ENCODE measurements at places on chromosomes 1 and 21. TPM values are rescaled to one million over a fixed set of nuclear protein-coding genes. Genes with fewer than 3 reads are reported as not detected.
A peak's percentile ranks its signal among the peaks of the same experiment; 100 is the strongest.

DNA sequence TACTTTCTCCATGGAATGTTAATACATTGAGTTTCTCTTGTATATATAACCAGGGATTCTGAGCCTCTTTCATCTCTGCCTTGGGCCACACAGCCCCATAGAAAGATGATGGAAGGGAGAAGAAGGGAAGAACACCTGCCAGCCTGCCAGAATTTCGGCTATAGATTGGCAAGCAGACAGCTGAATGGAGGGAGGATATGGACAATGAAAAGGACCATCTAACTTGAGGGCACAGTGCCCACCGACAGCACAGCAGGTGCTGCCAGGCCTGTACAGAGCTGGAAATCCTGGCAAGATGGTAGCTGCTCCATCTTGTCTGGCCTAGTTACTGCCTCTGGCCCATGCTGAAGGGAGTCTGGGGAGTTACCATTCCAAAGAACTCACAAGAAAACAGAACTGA lies 244.3 kb downstream of the FGGY start:
- no peak overlapping the region for H3K4me3 ChIP-seq
- no peak for DNase-seq
- peaks cover 7% of the 10 kb centered on the region for H3K27me3 ChIP-seq
- no peaks in the 10 kb centered on the region for H3K36me3 ChIP-seq
- H3K4me1 ChIP-seq: peaks cover 11% of the 10 kb centered on the region

- H3K27ac ChIP-seq: no peak overlapping the region
- no peak for DNase-seq
- H3K4me1 ChIP-seq: peaks cover 2% of the 10 kb centered on the region
- no peak overlapping the region for H3K4me3 ChIP-seq
- H3K36me3 ChIP-seq: peaks cover 4% of the 10 kb centered on the region
Observed at GRCh38 chr1:22414244-22414751, 37.4 kb upstream of the ZBTB40 start.

GRCh38 chr21:14273736-14274538 lies 58.0 kb downstream of the RBM11 start:
- H3K4me3 ChIP-seq: peak overlapping the region; percentile 43
- no peaks in the 10 kb centered on the region for H3K36me3 ChIP-seq

GRCh38 chr21:22223385-22223784 lies 1225.2 kb downstream of the NCAM2 start:
- no peak overlapping the region for H3K4me3 ChIP-seq
- no peaks in the 10 kb centered on the region for H3K4me1 ChIP-seq
- no peak overlapping the region for H3K27ac ChIP-seq
- no peaks in the 10 kb centered on the region for H3K27me3 ChIP-seq
- no peaks in the 10 kb centered on the region for H3K36me3 ChIP-seq

DNA sequence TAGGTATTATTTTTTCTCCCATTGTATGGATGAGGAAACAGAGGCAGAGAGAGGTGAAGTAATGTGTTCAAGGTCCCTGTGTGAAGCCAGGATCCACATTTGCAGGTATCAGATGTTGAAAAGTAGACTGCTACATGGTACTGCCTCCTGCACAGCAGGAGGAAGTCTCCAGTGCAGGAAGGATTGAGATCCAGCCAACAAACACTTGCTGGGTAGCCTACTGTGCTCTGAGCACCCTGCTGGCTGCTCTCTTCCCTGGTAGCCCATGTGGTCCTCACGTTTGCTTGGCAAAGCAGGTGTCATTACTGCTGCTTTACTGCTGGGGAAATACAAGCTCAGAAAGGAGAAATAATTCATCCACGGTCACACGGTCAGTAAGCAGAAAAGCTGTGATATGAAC lies 21.3 kb upstream of the GRIK3 start:
- peaks cover 53% of the 10 kb centered on the region for H3K4me1 ChIP-seq
- no peak for DNase-seq
- H3K4me3 ChIP-seq: no peak overlapping the region
- peaks cover 6% of the 10 kb centered on the region for H3K27me3 ChIP-seq
- H3K36me3 ChIP-seq: peaks cover 5% of the 10 kb centered on the region

GRCh38 chr1:30418061-30418938 lies 305.1 kb downstream of the MATN1 start:
- H3K36me3 ChIP-seq: no peaks in the 10 kb centered on the region
- no peak overlapping the region for H3K4me3 ChIP-seq
- no peak for DNase-seq
- H3K4me1 ChIP-seq: no peaks in the 10 kb centered on the region
- H3K27me3 ChIP-seq: peaks cover 2% of the 10 kb centered on the region

- no peaks in the 10 kb centered on the region for H3K4me1 ChIP-seq
- no peak overlapping the region for H3K27ac ChIP-seq
- no peaks in the 10 kb centered on the region for H3K36me3 ChIP-seq
- no peaks in the 10 kb centered on the region for H3K27me3 ChIP-seq
Observed at GRCh38 chr1:239952348-239953308, 139.1 kb upstream of the FMN2 start.

- DNase-seq: no peak
- H3K4me3 ChIP-seq: no peak overlapping the region
- no peak overlapping the region for H3K27ac ChIP-seq
Observed at GRCh38 chr1:31912839-31913239, 25.3 kb downstream of the PTP4A2 start.

- no peak overlapping the region for H3K4me3 ChIP-seq
- no peak overlapping the region for H3K27ac ChIP-seq
- no peak for DNase-seq
- peaks cover 13% of the 10 kb centered on the region for H3K27me3 ChIP-seq
- H3K4me1 ChIP-seq: peaks cover 5% of the 10 kb centered on the region
Observed at GRCh38 chr1:7624791-7625355, 146.2 kb upstream of the VAMP3 start.

DNA sequence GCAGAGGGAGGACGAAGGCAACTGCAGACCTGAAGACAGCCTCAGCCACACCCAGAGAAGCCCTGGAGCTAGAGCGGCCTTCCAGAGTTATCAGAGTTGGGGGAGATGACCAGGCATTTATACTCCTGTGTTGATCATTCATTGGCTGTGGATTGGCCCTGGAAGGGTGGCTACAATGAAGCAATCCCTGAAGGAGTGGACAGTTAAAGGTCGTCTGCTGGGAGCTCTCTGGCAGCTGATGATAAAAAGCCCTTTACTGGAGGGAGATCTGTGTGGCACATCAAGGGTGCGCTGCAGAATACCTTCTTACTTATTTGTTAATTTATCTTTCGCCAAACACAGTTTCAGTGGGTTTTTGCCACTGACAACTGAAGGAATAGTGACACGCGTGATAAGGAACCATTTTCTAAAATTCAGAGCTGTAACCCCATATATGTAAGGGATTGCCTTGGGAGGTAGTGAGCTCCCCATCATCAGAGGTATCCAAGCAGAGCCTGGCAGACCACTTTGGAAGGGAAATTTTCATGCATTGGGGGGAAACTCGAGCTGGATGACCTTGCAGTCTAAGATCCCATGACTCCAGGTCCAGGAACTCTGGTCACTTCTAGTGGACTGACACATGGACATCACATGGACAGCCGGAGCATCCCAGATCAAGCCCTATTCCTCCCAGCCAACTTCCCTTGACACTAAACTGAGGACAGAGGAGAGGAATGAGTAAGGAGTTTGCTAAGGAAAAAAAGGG lies 126.4 kb upstream of the GADD45A start:
- H3K4me1 ChIP-seq: peaks cover 5% of the 10 kb centered on the region
- no peak overlapping the region for H3K4me3 ChIP-seq
- H3K36me3 ChIP-seq: no peaks in the 10 kb centered on the region
- no peak overlapping the region for H3K27ac ChIP-seq

- no peaks in the 10 kb centered on the region for H3K4me1 ChIP-seq
- H3K27ac ChIP-seq: no peak overlapping the region
- H3K4me3 ChIP-seq: no peak overlapping the region
- H3K27me3 ChIP-seq: no peaks in the 10 kb centered on the region
Observed at GRCh38 chr1:169557131-169557530, 29.1 kb downstream of the F5 start.

DNA sequence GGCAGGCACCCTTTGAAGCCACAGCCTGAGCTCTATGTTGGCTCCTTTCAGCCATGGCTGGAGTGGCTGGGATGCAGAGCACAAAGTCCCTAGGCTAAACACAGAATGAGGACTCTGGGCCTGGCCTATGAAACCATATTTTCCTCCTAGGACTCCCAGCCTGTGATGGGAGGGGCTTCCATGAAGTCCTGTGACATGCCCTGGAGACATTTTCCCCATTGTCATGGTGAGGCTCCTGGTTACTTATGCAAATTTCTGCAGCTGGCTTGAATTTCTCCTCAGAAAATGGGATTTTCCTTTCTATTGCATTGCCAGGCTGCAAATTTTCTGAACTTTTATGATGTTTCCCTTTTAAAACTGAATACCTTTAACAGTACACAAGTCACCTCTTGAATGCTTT lies 61.3 kb downstream of the VCAM1 start:
- peaks cover 5% of the 10 kb centered on the region for H3K36me3 ChIP-seq
- no peak for DNase-seq
- no peak overlapping the region for H3K27ac ChIP-seq
- H3K4me1 ChIP-seq: no peaks in the 10 kb centered on the region
- H3K4me3 ChIP-seq: no peak overlapping the region
- H3K27me3 ChIP-seq: no peaks in the 10 kb centered on the region

DNA sequence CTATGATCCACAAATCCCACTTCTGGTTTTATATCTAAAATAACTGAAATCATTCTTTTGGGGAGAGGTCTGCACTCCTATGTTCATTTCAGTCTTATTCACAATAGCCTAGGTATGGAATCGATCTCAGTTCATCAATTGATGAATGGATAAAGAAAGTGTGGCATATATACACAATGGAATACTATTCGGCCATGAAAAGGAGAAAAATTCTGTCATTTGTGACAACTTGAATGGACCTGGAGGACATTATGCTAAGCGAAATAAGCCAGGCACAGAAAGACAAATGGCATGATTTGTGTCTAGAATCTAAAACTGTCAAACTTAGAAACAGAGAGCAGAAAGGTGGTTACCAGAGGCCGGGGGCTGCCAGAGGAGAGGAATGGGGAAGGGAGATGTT lies 5.4 kb upstream of the KRTAP10-8 start:
- peaks cover 30% of the 10 kb centered on the region for H3K36me3 ChIP-seq
- DNase-seq: no peak
- no peaks in the 10 kb centered on the region for H3K4me1 ChIP-seq
- H3K27me3 ChIP-seq: peaks cover 2% of the 10 kb centered on the region
- H3K4me3 ChIP-seq: no peak overlapping the region
- no peak overlapping the region for H3K27ac ChIP-seq

DNA sequence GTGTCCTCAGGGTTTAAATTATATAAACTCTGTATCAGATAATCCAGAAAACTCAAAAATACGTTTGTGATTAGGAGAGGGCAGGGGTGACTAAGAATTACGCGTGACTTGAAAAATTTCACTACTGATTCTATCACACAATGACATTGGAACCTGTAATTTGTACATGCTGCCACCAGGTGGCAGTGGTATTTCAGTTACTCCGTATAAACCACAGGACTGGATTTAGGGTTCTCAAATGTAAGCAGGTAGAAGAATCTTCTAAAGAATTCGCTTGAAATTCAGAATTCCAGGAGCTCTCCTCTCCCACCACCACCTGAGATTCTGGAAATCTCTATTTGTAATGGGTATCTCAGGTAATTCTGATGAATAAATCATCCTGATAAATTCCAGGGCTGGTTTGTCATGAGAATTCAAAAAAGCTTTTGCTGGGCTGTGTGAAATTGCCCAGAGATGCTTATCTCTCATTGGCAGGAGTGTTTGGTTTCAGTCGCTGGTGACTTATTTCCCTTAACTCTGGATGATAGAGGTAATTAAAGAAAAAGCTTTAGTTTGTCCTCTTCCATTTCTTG lies 1.7 kb upstream of the KRTAP7-1 start:
- H3K4me3 ChIP-seq: no peak overlapping the region
- DNase-seq: peak; percentile 55
- H3K4me1 ChIP-seq: no peaks in the 10 kb centered on the region

GRCh38 chr1:157117527-157118057 lies 18.0 kb upstream of the ETV3L start:
- H3K36me3 ChIP-seq: no peaks in the 10 kb centered on the region
- H3K27ac ChIP-seq: no peak overlapping the region
- H3K27me3 ChIP-seq: peaks cover 19% of the 10 kb centered on the region
- no peak for DNase-seq
- H3K4me3 ChIP-seq: no peak overlapping the region

- no peaks in the 10 kb centered on the region for H3K36me3 ChIP-seq
- no peak for DNase-seq
- H3K4me3 ChIP-seq: no peak overlapping the region
- no peaks in the 10 kb centered on the region for H3K27me3 ChIP-seq
- H3K27ac ChIP-seq: no peak overlapping the region
Observed at GRCh38 chr1:185860311-185860710, 126.1 kb downstream of the HMCN1 start.

GRCh38 chr1:210677533-210677932 lies 348.8 kb downstream of the HHAT start:
- H3K27ac ChIP-seq: no peak overlapping the region
- peaks cover under 1% of the 10 kb centered on the region for H3K27me3 ChIP-seq
- peaks cover 3% of the 10 kb centered on the region for H3K4me1 ChIP-seq

GRCh38 chr21:46002841-46003574 lies 21.4 kb downstream of the COL6A1 start:
- peaks cover 2% of the 10 kb centered on the region for H3K4me1 ChIP-seq
- peak; percentile 21 for DNase-seq
- H3K4me3 ChIP-seq: no peak overlapping the region
- H3K27me3 ChIP-seq: peaks cover 11% of the 10 kb centered on the region
- no peak overlapping the region for H3K27ac ChIP-seq

- no peak overlapping the region for H3K4me3 ChIP-seq
- H3K4me1 ChIP-seq: no peaks in the 10 kb centered on the region
- DNase-seq: no peak
- H3K27me3 ChIP-seq: no peaks in the 10 kb centered on the region
- H3K27ac ChIP-seq: no peak overlapping the region
Observed at GRCh38 chr1:21724098-21724497, 54.9 kb upstream of the RAP1GAP start.

DNA sequence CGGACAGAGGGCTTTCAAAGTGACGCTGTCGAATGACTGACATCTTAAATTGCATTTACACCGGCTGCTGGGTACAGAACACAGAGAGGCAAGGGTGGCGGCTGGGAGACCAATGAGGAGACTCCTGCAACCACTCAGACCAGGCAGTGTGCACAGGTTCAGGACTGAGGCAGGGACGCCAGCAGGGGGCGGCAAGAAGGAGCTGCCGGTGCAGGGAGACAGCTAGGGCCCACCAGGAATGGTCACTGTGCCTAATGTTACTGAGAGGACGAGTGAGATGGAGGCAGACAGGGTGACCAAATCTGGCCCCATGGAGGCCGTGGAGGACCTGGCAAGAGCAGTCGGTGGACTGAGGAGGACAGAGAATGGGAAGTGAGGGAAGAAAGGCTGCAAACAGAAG lies 23.5 kb downstream of the GLIS1 start:
- H3K4me3 ChIP-seq: no peak overlapping the region
- H3K27ac ChIP-seq: no peak overlapping the region
- peak; percentile 86 for DNase-seq
- H3K27me3 ChIP-seq: peaks cover 2% of the 10 kb centered on the region

TMPRSS15 gene
- total RNA-seq: not detected

FCRL5 gene
- total RNA-seq: not detected

OR2T2 gene
- total RNA-seq: not detected

CD53 gene
- total RNA-seq: not detected

FLG2 gene
- not detected for total RNA-seq

URB1 gene
- 15.5 TPM for total RNA-seq

AGMAT gene
- total RNA-seq: 0.22 TPM

ISG15 gene
- total RNA-seq: 18.4 TPM

LRRIQ3 gene
- 0.20 TPM for total RNA-seq

HECTD3 gene
- total RNA-seq: 137 TPM

IQGAP3 gene
- total RNA-seq: 6.1 TPM

FCRL3 gene
- not detected for total RNA-seq

CHRNB2 gene
- total RNA-seq: 44.9 TPM

ACTN2 gene
- total RNA-seq: 2.7 TPM
